Right hindlimb (tissue), 1 donor: ENCODE measurements at places on chromosomes 7 and 10.

- DNase-seq, result no peak
Observed at GRCh38 chr7:2758673-2759616, 70.9 kb downstream of the AMZ1 start.

- DNase-seq, result no peak
Observed at GRCh38 chr10:24483701-24484100, 240.0 kb downstream of the ARHGAP21 start.

DNA sequence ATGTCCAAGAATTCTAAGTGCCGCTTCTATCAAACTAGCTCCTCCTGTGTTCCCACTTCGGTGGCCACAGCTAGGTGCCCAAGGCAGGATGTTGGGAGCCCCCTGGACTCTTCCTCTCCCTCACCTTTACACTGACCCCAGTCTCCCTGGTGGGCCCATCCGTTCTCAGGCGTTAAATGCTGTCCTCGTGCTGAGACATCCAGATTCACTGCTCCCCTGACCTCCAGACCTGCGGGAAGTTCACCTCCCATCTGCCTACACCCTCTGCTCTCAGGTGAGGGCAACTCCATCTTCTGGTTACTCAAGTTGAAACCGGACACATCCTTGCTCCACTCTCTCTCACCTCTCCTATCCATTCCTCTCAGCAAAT is 114.3 kb downstream of the ARHGAP22 start:
- no peak for DNase-seq

GRCh38 chr7:91722831-91723230 is 157.7 kb downstream of the MTERF1 start:
- DNase-seq, result no peak

GRCh38 chr7:129958643-129959470 is 6.1 kb upstream of the UBE2H start:
- no peak for DNase-seq

GRCh38 chr7:620056-620455 is 100.4 kb upstream of the PDGFA start:
- DNase-seq, result no peak

GRCh38 chr10:77887631-77888355 is 38.8 kb downstream of the DLG5 start:
- DNase-seq, result no peak
